GM12892 (cell line): ENCODE measurements at places on chromosomes 12 and 14.

GRCh38 chr12:79121486-79121885 lies 256.9 kb downstream of the SYT1 start:
- DNase-seq, result no peak

- no peak for DNase-seq
Measured at GRCh38 chr14:94538070-94538740, 23.0 kb upstream of the SERPINA4 start.

DNA sequence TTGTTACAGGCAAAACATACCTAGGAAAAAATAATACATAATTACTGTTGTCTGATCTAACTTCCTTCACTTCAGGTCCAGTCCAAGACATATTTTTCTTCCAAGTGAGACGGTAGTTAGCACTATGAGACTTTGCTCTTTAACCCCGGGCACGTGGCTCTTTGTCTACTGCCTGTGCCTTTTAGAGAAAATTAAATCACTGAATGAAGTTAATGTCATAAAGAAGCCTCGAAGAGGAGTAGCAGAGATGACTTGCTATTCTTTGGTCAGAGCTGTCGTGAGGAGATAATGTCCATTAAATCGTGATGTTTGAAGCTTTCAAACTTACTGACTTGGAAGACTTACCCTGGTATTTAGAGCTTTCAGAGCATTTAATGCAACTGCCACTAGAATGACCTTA lies 8.7 kb downstream of the TESPA1 start:
- DNase-seq, result no peak

- DNase-seq, result no peak
Measured at GRCh38 chr12:52097045-52097666, 17.7 kb downstream of the SMIM41 start.

GRCh38 chr12:1812650-1813302 lies 7.6 kb upstream of the LRTM2 start:
- no peak for DNase-seq

- no peak for DNase-seq
Measured at GRCh38 chr12:91173124-91173523, 9.5 kb downstream of the DCN start.

DNA sequence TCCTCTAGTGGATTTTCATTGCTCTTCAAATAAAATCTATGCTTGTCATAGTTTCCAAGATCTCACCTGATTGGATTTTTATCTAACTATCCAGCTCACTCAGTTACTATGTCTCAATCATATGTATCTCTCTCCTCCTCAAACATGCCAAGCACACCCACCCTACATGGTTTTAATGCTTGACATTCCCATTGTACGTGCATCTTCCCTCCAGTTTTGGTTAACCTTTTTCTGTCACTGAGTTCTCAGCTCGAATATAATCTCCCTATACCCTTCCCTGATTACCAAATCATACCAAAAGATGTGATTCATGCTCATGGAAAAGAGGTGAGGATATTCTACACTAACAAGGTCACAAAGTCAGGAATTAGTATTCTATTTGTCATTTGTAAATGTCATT lies 12.0 kb upstream of the PTPRQ start:
- no peak for DNase-seq

- DNase-seq, result no peak
Measured at GRCh38 chr12:65695113-65695865, 129.0 kb upstream of the HMGA2 start.

DNA sequence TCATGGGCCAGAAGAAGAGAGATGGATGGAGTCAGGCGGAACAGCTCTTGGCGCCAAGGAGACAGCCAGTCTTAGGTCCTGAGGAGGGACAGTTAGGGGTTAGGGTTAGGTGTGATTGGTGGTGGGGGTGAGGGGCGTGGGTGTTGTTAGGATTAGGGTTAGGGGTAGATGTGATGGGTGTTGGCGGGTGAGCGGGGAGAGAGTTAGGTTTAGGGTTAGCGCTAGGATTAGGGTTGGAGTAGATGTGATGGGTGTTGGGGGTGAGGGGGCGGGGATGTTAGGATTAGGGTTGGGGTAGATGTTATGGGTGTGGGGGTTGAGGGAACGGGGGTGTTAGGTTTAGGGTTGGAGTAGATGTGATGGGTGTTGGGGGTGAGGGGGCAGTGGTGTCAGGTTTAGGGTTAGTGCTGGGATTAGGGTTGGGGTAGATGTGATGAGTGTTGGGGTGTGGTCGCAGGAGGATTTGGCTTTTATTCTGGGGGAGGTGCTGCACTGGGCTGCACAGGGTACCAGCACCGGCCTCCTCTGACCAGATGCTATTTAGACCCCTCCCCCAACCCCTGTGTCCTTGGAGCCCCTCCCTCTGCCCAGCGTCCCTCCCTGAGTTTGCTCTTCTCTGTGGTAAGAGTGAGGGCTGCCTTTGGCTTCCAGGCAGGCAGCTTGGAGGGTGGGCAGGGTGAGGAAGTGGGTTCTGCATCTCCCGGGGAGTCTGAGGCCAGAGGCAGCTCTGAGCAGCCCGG lies 35.6 kb upstream of the FBRSL1 start:
- no peak for DNase-seq

DNA sequence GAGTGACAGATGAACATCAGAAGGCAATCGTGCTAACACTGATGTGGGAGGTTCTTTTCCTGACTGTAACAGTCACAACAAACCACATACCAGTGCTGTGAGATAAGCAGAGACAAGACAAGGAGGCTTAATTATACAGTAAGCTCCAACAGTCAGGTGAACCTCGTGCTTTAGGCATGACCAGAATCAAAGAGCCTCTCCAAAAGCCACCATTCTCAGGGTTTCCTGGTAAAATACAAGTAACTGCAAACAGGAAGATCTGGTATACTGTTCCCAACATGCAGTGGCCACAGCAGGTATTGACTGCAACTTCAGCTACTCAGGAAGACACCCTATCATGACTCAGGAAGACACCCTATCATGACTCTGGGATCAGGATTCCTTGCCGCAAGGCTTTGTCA lies 47.3 kb upstream of the GTF2A1 start:
- DNase-seq, result no peak

GRCh38 chr12:74889563-74890236 lies 319.9 kb downstream of the KCNC2 start:
- DNase-seq, result no peak

- no peak for DNase-seq
Measured at GRCh38 chr12:79547735-79548609, 142.8 kb downstream of the PAWR start.

DNA sequence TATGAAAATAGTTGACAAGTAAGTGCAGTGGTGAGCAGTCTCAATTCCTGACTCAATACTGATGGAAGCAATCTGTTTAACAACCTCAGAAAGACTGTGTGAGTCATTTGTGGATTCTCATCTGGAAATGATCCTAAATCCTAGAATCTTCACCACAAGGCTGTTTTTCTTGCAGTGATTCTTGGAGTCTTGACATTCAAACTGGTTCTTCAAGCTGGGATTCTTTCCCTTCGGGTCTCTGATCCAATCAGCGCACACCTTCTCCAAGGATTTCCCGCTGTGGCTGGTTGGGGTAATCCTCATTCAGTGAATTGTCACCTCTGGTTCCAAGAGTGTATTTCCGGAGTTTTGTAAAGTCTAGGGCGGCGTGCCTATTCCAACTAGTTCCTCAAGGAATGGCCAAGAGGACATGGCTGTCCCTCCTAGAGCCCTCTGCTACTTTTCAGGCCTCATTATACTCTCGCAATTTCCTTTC lies 37.7 kb upstream of the FOXJ2 start:
- no peak for DNase-seq

DNA sequence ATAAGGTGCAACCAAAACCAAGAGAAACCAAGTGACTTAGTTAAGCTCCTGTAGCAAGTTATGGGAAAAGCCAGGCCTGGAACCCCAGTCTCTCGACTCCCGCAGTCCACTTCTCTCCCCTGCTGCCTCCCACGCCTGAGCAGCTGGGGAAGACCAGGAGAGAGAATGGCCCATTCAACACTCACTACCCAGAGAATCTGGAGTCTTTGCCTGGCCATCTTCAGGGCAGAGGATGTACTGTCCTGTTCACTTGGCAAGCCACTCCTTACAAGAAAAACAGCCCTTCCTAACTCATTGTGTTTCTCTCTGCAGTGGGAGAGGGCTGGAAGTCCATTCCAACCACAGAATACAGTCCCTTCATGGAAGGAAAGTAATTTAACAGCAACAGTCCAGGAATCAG lies 1.8 kb downstream of the PITPNM2 start:
- no peak for DNase-seq

DNA sequence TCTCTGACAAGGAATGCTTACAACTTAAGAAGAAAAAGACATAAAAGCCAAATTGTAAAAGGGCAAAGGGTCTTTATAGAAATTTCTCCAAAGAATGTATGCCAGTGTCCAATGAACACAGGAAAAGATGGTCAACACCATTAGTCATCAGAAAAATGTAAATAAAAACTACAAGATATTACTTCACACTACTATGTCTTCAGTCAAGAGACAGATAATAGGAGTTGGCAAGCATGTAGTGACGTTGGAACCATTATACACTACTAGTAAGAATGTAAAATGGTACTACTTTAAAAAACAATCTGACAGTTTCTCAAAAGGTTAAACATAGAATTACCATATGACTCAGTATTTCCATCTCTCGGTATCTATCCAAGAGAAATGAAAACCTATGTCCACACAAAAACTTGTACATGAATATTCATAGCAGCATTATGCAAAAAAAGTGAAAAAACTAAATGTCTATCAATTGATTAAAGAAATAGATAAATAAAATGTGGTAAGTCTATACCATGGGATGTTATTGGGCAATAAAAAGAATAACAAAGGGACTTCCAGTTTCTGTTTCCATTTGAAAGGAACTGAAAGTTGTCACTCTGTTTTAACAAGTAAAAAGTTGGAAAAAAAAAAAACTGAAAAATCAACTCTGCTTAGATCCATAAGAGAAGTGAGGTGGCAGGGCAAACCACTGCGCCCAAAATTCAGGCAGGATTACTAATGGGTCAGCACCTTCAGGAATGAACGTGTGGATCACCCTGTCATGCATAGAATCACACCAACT lies 69.8 kb downstream of the ALG10B start:
- no peak for DNase-seq

DNA sequence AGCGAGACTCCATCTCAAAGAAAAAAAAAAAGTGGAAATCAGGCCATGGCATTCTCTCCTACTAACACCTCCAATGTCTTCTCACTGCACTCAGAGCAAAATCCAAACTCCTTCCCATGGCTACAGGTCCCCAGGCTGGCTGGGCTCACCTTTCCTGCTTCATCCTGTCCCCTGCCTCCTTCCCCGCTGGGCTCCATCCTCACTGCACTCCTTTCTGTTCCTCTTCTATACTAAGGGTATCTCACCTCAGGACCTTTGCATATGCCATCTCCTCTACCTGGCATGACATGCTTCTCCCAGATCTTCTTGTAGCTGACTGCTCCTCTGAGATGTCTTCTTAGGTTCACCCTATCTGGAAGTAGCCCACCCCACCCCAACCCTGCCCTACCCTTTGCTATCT lies 111.1 kb downstream of the DPF3 start:
- DNase-seq, result no peak

DNA sequence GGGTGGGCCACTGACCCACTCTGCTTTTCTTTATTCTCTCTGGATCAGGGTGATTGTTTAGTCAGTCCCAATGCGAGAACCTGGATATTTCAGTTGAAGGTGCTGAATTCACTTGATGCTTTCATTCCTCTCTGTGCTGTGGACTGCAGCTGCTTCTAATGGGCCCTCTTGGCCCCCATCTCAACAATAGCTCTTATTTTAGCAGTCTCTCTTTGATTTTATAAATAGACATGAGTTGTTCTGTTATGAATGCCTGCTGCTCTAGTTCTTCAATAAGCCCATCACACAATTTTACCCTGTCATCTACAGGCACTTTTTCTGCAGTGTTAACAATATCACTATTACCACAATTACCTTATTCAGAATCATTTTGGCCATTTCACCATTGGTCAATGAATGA lies 54.1 kb upstream of the YARS2 start:
- DNase-seq, result no peak

DNA sequence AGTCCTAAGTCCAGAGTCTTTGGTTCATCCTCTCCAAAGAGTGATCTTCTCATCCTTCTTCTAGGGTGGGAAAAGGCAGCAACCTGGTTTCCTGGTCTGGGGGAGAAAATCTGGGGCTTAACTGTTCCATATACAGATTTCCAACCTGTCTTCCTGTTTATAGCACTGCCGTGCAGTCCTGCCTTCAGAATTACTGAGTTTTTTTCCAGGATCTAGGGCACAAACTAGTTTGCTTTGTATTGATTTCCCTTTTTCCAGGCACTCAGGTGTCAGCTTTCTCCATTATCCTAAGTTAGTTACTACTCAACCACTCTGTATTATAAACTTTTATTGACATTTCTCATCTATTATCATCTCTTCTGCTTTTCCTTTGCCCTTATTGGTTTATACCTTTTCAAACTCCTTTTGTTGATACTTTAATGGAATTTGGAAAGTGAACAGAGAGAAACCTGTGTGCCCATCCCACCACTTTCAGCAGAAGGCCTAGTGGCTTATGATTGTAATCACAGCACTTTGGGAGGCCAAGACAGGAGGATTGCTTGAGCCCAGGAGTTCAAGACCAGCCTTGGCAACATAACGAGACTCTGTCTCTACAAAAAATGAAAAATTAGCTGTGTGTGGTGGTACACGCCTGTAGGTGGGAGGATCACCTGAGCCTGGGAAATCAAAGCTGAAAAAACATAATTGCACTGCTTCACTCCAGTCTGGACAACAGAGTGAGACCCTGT lies 4.1 kb upstream of the LYZ start:
- no peak for DNase-seq

- DNase-seq, result no peak
Measured at GRCh38 chr14:92154283-92154942, 32.6 kb downstream of the CPSF2 start.

DNA sequence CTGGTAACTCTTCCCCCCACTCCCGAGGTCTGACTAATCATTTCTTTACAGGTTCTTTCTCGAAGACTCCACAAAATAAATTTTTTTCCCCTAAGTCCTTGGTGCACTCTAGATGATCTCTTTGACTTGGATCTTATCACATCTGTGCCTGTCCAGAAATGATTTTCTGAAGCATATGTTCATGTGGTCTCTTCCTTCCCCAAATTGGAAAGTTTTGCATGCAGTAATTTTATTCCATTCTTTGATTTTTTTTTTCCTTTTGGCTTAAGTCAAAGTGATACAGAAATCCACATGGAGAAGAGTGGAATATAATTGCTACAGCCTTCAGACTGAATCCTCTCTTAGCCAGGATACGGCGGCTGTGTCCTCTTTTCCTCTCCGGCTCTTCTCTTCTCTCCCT lies 213.3 kb downstream of the BMP4 start:
- DNase-seq, result no peak

DNA sequence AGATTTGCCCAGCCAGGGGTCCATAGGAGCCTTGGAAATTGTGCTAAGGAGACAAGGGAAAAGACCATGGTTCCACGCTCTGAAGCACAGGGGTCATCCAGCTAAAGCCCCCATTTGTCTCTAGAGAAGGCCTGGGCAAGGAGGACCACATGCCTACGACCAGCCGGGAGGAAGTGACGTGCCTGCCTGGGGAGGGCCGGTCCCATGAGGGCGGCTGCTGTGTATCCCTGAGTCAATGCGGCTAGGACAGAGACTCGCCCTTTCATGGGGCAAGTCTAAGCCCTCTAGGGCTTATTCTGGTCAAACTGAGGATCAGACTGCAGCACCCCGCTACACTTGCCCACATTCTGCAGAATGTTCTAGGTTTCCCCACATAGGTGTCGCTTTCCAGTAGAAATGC lies 20.6 kb upstream of the RIN3 start:
- DNase-seq, result no peak

- no peak for DNase-seq
Measured at GRCh38 chr12:57896434-57897201, 44.7 kb upstream of the ATP23 start.
